ENCODE measurements at places on chromosomes 12 and 14. TPM values are rescaled to one million over a fixed set of nuclear protein-coding genes. Genes with fewer than 3 reads are reported as not detected.

DNA sequence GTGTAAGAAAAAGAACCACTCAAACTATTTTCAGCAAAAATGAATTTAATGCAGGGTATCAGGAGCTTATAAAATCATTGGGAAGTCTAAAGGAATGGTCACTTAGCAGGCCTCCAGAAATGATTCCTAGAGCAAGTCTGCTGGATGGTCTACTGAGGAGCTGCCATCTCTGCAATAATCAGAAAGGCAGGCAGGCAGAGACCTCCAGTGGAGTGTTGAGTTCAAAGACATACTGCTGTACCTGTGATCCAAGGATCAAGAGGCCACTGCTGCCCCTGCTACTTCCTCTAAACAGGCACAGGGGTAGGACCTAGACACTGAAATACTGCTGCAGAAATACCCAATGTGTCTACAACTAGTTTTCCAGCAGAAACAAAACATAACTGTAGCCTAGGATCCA lies 14.5 kb upstream of the KICS2 start:
- DNase-seq, result no peak

The GPX2 gene
- 21.0 TPM for total RNA-seq

DNA sequence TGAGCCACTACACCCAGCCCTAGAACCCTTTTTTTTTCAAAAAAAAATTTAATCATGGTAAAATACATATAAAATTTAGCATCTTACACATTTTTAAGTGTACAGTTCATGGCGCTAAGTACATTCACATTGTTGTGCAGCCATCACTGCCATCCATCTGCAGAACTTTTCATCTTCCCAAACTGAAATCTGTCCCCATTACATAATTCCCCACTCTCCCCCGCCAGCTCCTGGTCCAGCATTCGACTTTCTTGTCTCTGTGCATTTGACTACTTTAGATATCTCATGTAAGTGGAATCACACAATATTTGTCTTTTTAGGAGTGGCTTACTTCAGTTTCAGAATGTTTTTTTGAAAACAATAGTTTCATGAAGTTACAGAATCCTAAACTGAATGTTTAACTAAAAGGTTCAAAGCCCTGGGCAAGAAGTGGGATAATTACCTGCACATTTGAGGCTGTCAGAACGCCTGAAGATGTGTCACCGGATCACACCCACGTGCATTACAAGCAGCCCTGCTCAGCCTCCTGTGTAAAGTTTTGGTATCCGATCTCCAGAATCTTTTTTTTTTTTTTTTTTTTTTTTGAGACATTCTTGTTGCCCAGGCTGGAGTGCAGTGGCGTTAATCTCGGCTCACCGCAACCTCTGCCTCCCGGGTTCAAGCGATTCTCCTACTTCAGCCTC lies 12.7 kb downstream of the EML1 start:
- DNase-seq, result no peak

DNA sequence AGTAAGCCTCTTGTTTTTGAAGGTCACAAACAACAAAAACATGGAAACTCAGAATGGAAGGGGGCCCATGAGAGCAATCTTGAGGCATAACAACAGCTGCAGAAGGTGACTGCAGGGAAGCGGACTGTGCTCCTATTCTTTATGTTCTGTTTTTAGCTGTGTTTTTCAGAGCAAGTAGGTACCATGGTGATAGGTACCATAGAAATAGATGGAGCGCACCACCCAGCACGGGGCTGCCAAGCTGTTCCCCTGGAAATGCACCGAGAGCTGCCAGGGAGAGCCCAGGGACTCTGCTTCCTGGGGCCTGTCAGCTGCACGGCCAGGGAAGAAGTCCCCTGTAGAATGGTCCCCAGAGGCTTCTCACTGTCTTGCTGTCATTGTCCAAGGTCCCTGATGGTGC lies 32.8 kb downstream of the DGLUCY start:
- no peak for DNase-seq
